Central memory CD4-positive, alpha-beta T cell (primary cell): ENCODE measurements at places on chromosomes 13 and 19.

GRCh38 chr19:32544917-32545316 is 36.1 kb upstream of the PDCD5 start:
- DNase-seq, result no peak

DNA sequence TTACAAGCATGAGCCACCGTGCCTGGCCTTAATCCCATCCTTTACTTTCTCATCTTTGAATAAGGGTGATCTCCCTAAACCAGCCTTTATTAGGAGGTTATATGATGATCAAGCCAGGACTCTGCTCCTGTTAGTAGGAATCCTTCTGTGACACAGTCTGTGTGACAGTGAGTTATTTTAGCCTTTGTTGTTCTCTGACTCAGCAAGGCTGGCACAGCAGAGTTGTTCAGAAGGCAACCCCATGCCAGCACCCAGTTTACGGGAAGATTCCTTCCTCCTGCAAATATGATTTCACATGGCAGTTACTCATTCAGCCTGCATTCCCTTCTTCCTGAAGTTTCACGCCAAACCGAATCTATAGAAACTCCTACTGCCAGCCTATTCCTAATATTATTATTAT is 10.5 kb upstream of the MIER2 start:
- no peak for DNase-seq

DNA sequence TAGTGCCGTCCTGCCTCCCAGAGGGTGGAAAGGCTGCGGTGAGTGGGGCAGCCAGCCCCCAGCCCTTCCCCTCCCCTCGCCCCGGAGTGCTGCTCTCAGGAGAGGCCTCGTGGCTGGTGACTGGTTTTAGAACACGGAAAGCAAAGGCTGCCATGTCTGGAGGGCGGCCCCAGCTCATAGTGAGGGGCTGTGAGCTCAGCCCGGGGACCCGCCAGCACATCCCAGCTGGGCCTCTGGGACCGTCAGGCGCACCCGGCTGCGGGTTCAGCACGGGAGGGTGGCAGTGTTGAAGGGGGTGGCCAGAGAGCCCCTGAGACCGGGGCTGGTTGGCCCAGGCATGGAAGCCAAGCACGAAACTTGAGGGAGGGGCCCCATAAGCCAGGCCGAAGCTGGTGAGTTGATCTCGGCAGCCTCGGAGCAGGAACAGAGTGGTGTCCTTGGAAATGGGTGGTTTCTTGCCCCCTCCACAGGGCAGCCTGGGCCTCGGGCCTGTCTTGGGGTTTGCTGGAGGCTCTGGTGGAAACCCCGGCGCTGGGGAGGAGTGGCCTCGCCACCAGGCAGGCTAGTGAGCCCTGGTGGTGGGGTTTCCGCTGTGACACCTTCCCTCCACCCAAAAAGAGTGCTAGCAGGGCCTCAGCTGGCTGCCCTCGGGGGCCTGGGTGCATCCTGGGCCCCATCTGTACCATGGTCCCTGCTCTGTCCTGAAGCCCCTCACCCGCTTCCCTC is 157.7 kb downstream of the KDM4B start:
- no peak for DNase-seq

DNA sequence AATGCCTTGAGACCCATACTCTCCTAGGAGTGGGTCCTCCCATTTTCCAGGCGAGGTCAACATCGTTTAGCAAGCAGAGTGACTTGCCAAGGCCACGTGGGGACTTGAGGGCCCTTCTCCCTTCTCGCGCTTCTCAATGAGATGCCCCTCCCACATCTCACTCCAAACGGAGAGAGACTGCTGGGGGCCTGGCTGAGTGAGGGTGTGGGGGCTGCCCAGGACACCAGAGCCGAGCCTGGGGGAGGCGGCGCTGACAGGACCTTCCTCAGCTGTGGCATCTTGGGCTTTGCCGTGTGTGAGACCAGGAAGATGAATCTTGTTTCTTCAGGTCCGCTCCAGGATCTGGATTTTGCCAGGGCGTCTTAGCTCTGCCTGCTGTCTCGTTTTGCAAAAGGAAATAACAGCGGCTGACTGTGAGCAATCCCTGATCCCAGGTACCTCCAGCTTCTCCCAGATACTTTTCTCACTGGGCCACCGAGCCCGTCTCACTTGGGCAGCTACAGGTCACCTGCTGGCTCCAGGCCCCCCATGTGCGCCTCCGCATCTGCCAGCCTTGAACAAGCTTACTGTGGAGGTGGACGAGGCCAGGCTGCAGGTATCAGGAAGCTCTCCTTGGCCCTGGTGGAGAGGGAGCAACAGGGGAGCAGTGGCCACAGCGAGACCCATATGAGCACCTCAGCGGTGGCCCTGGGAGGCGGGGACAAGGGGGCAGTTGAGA is 6.0 kb downstream of the COX6B2 start:
- no peak for DNase-seq

- no peak for DNase-seq
These were observed 21.5 kb downstream of the VWA8 start for GRCh38 chr13:41939398-41939797.

DNA sequence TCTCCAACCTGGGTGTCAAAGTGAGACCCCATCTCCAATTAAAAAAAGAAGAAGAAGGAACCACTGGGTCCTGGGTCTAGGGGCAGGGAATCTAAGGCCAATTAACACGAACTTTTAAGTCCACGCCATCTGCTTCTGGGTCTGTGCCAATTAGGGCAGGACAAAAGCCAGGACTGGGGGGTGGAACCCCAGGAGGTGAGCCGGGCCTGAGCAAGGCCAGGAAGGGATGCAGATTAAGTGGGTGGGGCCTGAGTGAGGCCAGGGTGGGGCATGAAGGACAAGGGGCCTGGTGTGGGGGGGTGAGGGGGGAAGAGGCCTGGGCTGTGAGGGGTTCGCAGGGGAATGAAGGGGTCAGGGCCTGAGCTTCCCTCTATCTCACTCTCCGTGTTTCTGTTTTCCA is 26.3 kb upstream of the ZNF83 start:
- no peak for DNase-seq

GRCh38 chr19:48745208-48745995 is 1.3 kb downstream of the IZUMO1 start:
- DNase-seq, result peak; percentile 55

- DNase-seq, result no peak
These were observed 2304.4 kb downstream of the PCDH9 start for GRCh38 chr13:64925727-64926126.

- DNase-seq, result no peak
These were observed 1.8 kb downstream of the FXYD1 start for GRCh38 chr19:35140207-35140961.
